ENCODE measurements at places on chromosomes 13 and 19.

- no peak for DNase-seq
These were observed 2.0 kb downstream of the KLF2 start for GRCh38 chr19:16326401-16327168.

DNA sequence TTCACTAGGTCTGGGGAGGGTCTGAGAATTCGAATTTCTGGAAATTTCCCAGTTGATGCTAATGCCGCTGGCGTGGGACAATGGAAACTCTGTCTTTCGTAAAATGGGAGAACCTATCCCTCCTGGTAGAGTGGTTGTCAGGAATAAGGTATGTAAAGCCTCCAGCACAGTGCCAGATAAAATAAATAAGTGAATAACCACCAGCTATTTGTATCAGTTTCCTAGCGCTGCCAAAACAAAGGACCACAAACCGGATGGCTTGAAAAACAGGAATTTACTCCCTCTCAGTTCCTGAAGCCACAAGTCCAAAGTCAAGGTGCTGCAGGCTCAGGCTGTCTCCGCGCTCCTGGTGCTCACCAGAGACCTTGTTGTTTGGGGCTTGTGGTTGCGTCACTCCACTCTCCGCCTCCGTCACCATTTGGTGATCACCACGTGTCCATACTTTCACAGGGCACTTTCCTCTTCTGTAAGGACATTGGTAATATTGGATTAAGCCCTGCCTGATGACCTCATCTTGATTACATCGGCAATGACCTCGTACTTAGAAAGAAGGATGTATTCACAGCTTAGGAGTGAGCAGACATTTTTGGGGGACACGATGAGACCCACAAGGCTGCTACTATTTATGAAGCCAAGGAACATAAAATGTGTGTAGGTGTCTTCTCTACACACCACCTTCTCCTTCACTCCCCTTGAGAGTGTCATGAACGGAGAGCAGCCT lies 428.5 kb downstream of the IRS2 start:
- DNase-seq, result no peak

DNA sequence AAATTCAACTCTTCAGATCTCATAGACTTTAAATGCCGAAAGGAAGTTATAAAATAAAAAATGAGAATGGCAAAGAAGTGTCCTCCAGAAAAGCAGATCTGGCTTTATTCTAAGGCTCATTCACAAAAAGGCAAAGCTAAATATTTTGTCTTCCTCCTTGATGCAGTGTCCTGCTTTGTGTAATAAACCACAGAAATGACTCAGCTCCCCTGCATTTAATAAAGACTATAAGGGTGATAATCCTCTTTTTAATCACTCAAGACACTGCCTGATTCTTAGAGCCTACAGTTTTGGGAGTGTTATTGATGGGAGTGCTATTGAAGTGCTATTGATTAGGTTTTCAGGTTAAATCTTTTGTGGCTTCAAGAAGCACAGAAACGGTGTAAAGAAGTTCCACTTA lies 482.0 kb downstream of the PCDH20 start:
- no peak for DNase-seq

DNA sequence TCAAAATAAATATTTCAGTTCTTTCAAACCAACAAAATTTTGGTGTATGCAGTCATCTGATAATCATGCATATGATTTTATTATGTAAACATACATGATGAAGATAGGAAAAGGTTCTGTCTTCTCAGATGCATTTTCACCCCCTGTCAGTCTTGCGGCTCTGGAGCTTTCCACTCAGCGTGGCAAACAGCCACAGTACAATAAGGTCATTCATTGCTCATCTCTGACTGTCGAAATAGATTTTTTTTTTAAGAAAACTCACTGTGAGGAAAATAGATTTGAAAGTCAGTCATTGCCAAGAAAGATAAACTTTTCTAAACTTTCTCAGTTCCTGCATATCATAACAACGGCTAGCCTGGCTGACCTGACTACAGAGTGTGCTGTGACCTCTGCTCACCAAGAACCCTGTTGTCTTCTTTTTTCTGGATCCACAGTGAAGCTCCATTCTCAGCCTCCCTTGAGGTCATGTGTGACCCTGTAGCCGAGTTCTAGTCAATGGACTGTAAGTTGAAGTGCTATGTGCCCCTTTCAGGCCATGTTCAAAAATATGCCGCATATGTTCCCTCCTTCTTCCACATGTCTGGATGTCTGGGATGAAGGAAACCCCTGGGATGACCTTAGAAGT lies 519.6 kb downstream of the KLF5 start:
- no peak for DNase-seq

DNA sequence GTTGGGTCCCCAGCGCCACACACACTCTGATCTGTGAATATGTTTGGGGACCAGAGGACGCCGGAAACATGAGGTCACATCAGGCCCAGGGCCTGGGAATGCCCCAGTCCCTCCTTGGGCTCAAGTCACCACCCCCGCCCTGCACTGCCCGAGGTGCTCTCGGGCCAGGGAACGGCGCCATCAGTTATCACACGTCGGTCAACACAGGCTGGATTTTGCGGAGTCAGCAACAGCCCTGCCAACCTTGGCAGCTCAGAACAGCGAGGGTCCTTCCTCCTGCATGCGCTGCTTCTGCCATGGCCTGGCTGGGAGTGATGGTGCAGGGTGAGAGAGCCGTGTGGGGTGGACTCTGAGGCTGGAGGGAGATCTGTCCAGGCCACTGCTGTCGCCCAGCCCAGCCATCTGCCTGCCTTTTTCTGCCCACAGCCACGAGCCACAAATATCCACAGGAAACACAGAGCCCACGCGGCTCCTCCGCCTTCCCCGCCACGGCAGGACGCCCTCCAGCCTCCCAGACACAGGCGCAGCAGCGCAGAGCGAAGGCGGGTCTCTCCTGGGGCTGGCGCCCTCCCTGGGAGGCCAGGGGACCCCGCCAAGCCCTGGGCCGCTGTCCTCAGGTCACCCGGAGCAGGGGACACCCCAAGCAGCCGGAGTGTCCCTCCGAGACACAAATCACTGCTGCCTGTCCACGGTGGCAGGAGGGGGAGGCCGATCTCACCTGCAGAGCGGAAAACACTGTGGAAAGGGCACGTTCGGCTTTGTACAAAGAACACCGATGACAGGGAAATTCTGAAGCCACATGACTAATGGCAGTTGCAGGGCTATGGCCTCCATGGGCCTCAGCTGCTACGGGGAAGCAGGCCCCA lies 31.6 kb upstream of the CACTIN start:
- DNase-seq, result peak; percentile 74

DNA sequence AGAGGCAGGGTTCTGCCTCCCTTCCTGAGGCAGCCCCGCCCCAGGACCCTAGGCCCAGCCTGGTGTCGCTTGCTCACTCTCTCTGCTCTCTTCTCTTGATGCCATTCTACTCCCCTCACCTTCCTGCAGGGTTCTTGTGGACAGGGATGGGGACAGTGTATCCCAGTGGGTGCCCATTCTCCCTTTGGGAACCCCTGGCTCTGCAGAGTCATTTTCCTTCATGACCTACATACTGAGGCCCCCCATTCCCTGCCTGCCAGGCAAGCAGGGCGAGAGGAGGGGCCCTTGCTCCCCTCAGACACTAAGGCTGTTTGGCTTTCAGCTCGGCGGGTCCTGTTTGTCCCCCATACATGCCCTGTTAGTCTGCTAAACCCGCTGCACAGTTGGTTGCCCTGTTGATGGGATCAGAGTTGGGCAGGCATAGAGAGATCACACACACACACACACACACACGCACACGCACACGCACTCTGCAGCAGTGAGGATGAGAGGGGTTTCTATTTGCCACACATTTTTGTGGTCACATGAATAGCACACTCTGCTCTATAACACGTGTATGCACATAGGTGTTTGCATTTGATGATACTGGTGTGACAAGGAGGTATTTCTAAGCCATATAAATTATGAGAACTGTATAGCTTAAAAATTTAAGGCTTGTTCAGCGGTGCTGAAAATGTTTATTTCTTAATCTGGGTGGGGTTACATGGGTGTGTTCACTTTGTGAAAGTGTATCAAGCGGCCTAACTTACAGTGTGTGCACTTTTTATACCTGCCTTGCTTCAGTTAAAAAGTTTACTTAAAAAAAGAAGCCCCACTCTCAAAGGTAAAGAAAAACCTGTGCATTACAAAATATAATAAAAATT lies 20.3 kb downstream of the NFIX start:
- DNase-seq, result no peak

GRCh38 chr13:30020726-30021312 lies 170.4 kb upstream of the UBL3 start:
- no peak for DNase-seq

DNA sequence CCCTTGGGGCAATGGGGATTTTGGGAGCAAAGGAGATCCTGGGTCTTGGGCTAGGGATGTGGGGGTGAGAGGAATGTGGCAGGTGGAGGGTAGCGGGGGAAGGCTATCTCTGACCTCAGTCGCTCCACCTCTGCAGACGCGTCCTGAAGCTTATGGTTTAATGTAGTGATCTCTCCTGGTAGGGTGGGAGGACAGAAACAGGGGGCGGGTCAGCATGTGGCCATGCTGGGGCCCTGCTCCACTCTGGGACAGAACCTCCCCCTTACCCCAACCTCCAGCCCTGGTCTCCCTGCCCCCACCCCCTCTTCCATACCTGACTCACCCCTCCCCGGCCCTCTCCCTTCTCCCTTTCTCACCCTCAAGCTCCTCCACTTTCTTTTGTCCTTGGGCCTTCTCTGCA lies 1.4 kb downstream of the BST2 start:
- DNase-seq, result no peak

GRCh38 chr13:107296804-107297203 lies 728.9 kb upstream of the ARGLU1 start:
- DNase-seq, result no peak

GRCh38 chr19:14517840-14518505 lies at the start of gene DNAJB1:
Gene DNAJB1 (minus strand): TSS chr19:14518397. CDS start chr19:14518349, 48 bp downstream.
- peak; percentile 21 for DNase-seq

DNA sequence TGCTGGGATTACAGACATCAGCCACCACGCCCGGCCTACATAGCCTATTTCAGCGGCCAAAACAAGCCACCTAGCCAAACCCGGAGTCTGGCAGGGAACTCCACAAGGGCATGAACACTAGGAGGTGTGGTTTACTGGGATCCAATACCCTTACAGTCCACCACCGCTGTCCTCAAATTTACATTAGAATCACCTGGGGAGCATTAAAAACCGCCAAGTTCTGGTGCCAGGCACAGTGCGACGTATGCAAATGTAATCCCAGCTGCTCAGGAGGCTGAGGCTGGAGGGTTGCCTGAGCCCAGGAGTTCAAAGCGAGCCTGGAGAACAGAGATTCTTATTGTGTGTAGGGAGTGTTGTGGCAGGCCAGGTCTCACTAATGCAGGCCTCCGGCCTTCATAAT lies 4.2 kb upstream of the AP1M1 start:
- no peak for DNase-seq

- DNase-seq, result no peak
These were observed 4.4 kb upstream of the CHAMP1 start for GRCh38 chr13:114309806-114310410.

DNA sequence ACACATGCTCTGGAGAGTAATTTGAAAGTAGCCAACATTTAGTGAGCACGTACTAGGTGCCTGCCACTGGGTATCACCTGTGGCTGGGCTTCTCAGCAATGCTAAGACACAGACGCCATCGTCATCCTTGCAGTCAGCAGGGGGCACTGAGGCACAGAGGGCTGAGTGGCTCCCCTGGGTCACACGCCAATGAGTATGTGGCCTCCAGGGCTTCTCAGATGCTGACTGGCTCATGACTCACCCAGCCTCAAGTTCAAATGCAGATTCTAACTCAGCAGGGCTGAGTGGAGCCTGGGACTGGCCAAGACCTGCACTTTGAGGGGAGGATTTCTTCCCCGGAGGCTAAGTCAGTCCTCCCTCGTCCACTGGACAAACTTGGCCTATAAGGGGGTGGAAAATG lies 115.1 kb upstream of the CACNA1A start:
- no peak for DNase-seq

DNA sequence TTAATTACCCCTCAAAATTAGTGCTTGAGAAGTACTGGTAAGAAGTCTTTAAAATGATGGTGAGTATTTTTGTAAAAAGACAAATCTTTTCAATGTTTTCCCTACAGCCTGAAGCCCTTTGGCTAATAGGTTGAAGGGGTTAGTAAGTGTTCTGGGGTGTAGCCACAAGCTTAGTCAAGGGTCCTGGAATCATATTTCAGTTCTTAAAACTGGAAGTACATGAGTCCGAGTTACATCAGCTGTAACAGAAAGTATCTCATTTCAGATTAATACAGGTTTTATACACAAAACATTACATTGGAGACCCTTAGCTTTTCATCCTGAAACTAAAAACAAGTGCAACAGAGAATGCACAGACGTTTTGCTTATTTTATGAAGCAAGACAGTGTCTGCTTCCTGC lies 52.7 kb upstream of the TEX29 start:
- no peak for DNase-seq

DNA sequence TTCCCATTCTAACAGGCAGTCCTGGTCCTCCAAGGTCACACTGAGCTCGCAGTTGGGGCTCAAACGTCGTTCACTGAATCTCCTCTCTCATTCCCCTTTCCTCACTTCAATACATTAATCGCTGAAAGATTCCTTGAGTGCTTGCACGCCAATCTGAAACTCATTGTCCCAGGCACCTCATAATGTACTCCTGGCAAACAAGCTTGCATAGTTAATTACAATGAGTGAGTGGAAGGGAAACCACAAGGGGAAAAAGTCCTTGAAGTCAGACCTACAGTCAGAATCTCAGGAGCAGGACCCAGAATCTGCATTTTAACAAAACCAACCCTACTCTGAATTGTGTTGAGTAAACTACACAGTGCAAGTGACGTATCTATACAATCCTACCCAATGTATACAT lies 86.9 kb downstream of the CRYL1 start:
- DNase-seq, result no peak

GRCh38 chr13:113628291-113629270 lies 29.4 kb downstream of the ATP4B start:
- no peak for DNase-seq

DNA sequence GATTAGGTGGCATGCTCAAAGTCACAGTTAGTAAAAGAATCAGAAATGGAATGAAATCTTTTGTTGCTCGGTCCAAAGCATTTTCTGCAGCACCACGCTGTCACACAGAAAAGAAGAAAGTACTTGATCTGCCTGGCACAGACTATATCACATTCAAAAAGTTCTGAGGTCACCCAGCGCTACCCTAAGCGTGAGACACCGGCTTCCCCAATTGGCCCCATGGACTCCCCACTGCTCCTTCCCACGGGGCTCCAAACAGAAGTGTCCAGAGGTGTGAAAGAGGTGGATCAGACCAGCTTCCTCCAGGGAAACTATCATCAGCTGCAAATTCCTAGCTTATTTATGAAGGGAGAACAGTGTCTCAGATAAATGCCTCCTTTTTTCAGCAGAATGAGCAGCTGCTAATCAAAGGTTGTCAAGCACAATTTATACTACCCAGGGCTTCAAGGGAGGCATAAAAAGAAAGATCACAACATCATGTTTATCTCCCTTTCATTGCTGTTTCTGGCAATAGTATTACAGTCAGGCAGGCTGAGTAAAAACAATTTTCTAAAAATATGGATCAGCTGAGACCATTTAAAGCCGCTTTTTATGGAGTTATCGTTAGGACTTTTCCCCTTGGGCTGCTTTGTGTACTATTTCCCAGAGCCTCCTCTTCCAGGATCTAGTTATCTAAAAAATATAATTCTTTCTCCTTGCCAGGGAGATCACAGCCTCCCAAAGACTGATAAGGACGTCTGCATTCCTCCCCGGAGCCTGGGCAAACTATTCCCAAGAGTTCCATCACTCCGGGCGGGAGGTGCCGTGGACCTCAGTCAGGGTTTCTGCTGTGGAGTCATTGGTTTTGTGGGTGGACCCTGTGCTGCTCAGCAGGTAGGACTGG lies 208.0 kb downstream of the LHFPL6 start:
- DNase-seq, result no peak

Data from cerebellar nuclear complex (tissue), 1 donor.